ENCODE measurements at places on chromosomes 3 and 15.

DNA sequence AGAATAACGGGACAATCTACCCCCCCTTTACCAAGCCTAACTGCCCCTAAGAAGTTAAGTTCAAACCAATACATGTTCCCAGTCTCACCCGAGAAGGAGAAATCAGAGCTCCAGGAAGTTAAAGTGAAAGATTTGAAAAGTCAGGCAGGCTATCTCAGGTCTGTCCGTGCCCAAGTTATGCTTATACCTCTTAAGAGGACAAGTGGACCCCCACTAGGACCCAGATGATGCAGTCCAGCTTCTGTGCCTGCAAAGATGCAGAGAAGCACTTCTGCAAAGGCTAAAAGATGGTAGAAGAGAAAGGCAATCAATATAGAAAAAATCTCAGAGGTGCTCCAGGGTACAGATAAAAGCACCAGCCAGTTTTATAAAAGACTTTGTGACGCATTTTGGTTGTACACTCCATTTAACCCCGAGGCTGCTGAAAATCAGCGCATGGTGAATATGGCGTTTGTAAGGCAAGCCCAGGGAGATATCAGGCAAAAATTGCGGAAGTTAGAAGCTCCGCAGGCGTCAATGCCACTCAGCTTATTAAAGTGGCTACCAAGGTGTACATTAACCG lies 9.8 kb upstream of the SLC9C1 start:
- no peak for DNase-seq

DNA sequence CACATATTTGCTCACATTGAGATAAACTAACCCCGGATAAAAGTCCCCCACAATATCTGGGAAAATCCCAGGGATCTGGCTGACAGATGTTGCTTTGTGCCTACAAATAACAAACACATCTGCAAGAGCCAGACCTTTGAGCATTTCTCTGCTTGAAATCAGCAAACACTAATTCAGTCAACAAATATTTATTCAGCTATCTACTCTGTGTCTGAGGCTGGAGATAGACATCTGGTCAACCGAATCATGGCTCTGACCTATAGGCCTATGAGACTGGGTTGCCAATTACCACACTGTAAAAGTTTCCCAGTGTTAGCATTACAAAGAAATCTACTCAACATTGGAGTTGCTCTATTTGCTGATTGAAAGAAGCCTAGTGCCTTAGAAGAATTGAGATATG lies 201.1 kb upstream of the CADPS start:
- DNase-seq = no peak

DNA sequence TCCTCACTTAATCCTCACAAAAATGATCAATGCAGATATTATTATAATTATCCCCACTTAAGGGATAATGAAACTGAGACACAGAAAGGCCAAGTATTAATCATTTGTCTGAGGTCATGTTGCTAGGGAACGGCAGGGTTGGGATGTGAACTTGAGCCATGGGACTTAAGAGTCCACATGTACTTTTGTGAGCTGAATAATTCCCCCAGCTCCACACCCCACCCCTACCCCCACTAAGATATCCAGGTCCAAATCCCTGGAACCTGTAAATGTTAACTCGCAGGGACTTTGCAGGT lies 290.5 kb upstream of the GADL1 start:
- no peak for DNase-seq

DNA sequence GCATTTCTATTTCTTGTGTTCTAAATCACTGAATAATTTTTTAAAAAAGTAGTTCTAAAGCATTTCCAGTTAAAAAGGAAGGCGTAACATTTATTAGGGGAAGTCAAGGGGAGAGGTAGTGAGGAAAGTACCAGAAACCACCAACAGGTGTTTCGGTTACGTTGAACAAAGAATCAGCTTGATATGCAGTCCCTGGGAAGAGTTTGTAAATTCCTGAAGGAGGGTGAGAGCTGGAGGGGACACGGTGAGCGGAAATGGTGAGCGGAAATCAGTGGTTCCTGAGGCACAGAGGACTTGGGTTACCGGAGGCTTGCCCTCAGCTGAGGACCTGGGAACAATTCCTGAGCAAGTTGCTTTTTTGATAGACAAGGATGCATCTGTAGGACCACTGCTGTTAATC lies 17.8 kb downstream of the MAP2K1 start:
- no peak for DNase-seq

DNA sequence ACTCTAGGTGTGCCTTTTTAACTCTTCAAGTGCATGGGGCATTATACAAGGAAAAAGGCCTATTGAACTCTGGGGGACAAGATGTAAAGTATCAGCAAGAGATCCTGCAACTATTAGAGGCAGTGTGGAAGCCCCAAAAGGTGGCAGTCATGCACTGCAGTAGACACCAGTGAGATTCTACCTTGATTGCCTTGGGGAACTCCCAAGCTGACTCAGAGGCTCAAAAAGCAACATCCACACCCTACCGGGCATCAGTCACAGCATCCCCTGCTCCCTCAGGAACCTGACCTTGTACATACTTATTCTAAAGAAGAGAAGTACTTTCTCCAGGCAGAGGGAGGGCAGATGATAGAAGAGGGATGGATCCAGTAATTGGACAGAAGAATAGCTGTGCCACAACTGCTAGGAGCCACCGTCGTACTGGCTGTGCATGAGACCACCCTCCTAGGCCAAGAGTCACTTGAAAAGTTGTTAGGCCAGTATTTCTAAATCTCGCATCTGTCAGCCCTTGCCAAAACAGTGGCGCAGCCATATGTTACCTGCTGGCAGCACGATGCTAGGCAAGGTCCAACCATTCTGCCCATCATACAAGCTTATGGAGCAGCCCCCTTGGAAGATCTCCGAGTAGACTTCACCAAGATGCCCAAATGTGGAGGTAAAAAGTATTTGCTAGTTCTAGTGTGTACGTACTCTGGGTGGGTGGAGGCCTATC lies 523.1 kb upstream of the FRG2C start:
- no peak for DNase-seq

GRCh38 chr15:68821190-68821840 lies 620 bp upstream of the ANP32A start:
- peak; percentile 30 for DNase-seq

DNA sequence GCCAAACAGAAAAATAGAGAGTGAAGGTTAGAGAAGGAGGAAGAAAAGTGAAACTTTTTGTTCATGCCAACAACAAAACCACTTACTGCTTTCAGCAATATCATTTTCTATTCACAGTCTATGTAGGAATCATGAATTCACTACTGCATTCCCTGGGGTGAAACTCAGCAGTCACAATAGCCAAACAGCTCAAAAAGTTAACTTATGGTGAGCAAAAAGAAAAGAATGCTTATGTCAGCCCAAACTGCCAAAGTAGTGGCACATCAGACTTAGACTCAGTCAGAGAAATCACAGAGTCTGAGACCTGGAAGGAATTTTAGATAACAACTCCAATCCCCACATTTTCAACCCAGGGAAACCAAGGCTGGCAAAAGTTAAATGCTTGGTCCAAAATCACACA lies 238.7 kb upstream of the TMCO5A start:
- DNase-seq = no peak

DNA sequence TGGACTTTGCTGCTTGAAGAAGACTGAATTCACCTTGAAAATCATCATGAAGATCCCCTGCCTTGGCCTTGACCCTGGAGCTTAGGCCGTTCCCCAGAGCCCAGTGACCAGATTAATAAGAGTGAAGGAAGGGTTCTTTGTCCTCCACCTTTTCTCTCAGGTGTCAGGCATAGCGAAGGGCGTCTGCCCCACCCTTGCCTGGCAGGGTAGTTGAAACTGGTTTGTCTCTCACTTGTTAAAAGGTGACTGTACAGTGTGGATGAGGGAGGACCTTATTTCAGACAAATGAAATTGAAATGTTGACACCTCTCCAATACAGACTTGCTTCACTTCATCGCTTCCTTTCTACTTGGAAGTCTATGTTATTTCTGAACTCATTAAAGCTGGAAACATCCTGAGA lies 223.7 kb upstream of the BHLHE40 start:
- no peak for DNase-seq

DNA sequence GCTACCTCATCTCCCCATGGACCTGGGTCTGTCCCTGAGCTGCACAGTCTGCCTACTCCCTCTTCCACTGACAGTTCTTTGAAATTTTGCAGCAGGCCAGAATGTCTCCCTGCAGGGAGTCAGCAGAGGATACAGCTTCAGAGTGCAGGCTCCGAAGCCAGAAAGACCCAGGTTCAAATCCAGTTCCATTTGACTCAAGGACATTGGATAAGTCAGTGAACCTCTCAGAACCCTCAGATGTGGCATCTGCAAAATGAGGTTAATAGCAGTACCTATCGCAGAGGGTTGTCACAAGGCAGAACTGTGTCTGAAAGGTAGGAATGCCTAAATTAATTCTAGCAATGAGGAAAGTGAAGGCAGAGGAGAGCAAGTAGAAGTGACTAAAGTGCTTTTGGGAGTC lies 244.4 kb upstream of the TRIM42 start:
- no peak for DNase-seq

DNA sequence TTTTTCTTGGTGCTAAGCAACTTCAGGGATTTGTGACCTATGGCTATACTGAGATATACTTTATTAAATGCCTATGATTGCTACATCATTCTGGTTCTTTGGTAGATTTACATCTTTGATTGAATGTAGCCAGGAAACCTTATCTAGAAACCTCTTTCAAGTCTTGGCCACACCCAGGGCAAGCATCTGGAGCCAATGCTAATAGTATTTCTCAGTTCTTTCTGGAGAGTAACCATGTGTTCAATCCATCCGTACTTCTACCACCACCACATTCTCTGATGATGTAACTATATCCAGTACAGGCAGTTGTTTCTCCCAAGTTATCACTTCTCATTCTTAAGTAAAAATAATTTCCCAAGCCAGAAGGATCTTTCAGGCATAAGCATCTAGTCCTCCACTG lies 69.0 kb downstream of the NME9 start:
- no peak for DNase-seq

- DNase-seq = no peak
Measured at GRCh38 chr3:184656829-184657681, 54.8 kb downstream of the MAGEF1 start.

- DNase-seq = no peak
Measured at GRCh38 chr3:172119266-172119969, 80.0 kb downstream of the FNDC3B start.

DNA sequence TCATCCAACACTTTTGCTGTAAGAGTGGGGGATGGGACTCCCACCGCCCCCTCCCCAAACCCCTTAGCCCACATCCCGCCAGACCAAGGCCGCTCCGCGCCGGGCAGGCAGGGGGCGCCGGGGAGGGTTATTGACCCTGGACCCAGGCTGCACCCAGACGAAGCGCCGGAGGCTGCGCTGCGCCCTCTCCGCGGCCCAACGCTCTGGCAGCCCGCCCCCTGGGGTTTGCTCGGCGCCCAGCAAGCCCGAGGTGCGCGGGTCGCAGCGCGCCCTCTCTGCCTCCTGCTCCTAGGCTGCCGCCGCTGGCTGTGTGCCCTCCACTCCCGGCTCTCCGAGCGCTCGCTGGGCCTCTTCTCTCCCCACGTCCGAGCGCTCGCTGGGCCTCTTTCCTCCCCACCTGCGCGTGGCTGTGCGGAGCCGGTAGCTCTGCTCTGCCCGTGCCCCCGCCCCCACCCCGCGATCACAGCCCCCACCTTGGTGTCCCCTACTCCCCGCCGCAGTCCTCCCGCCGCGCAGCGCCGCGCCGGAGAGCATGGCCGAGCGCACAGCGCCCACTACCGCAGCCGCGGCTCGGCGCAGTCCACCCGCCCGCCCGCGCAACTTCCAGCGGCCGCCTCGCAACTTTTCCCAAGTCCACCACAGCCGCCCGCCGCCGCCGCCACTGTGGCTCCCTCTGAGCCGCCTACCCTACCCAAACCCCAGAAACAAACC lies 1.2 kb downstream of the MECOM start:
- peak; percentile 67 for DNase-seq

DNA sequence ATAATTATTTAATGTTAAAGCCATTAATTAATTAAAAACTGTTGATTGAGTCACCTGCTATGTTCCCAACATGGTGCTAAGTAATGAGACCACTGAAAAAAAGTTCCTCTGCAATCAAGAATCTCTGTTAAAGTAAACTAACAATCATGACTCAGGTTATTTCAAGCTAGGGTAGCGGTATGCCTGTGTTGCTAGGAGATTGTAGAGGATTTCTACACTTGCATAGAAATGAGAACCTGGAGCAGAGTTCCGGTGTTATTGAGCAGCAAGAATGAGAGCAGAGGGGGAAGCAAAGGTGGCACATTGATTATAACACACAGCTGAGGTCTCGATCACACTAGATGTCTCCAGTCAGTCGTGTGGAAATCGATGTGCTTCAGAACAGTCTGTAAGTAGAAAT lies 41.4 kb downstream of the C3orf85 start:
- no peak for DNase-seq

DNA sequence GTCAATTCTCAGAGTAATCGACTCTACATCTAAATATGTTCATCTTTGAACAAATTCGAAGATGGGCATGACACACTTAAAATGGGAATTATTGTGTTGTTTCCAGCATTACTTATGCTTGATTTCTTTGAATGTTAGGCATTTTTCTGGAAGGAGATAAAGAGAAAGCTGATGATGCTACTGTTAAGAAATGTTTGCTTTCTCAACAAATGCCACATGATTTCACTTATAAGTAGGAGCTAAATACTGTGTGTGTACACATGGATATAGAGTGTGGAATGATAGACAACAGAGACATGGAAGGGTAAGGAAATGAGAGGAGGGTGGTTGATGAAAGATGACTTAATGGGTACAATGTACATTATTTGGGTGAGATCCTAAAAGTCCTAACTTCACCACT lies 400.9 kb downstream of the TBL1XR1 start:
- no peak for DNase-seq

DNA sequence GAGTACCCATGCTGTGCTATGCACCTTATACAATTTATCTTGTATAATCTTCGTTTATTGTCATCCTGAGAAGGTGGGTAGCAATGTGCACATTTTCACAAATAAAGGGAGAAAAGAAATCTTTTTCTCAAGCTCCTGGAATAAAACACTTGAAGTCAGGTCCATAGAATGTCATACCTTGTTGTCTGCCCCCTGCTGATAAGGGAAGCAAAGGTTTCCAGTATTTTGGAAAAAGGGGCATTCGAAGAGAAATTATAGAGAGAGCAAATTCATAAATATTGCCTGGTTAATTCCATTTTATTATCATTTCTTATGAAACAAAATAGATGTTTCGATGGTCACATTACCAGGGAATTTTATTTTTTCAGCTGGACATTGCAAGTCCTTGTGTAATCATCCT lies 277.8 kb downstream of the RAP2B start:
- no peak for DNase-seq

DNA sequence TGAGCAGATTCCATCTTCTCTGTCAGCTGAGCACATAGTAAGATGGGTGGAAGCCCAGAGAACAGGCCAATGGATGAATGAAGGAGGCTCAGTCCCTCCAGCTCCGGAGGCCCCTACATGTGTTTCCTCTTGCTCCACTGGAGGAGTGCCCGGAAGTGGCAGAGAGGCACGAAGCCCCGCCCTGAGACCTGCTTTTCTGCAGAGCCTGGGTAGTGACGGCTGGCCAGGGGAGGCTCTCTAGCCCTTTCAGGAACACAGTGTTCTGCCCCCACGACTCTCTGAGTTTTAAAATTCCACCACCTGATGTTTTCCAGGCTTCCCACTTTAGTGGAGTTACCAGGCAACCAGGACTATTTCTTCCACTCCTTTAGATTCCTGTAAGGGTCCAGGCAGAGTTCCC lies 149.4 kb upstream of the SLC6A11 start:
- no peak for DNase-seq

GRCh38 chr3:159364511-159364910 lies 562.7 kb downstream of the MFSD1 start:
- DNase-seq = no peak

GRCh38 chr15:65172531-65172930 lies 12.6 kb downstream of the CLPX start:
- no peak for DNase-seq

Data from stimulated activated naive CD8-positive, alpha-beta T cell treated with anti-CD3 and anti-CD28 coated beads, Interleukin-15, amount 100 ng/mL, for 72 hours (primary cell).